ENCODE measurements at places on chromosomes 7 and 10.

DNA sequence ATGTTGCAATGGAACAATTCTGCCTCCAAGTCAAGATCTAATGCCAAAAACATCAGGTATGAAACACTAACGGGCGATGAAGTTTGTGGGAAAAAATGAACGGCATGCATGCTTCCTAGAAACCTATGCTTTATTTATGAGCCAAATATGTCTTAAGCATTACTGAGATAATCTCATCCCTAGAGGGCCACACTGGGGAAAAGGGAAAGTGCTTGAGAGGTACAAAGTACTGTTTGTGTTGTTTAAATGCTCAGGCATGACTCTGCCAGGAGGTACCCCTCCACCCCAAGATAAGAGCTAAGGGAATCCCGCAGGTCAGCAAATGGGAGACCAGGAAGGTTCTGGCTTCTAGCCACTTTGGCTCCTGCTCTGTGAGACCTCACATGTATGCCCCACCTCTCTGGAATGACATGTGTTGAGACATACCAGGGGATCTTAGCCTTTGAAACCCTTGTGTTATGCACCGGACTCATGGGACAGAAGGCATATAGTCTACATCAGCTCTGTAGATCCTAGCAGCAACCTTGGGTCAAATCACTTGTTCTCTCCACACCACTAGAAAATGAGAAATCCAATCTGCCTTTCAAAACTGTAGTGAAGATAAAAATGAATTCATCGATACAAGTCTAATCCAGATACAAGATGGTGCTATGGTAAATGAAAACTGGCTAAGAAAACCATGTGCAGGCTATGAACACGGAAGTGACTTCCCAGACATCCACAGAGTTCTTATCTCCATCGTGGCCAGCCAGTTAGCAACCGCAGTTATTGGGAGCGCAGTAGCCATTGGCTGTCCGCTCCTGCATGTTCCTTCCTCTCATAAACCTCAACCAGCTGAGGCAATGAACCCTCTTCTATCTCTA lies 61.0 kb downstream of the CREB3L2 start:
- no peak for DNase-seq

DNA sequence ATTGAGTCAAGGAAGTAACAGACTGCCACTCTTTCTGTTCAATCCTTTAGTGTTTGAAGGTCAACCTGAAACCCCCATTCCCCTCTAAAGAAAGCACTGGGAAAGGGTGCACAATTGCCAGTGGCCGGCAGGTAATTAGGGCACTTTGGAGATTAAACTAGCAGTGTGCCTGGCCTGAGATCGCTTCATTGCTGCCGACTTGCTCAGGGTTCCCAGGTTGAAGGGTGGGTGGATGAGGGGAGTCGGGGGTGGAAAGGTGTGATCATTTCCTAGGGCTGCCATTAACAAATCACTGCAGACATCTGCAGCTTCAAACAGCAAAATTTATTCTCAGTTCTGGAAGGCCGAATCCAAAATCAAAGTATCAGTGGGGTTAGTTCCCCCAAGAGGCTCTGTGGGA lies 16.3 kb upstream of the BTBD16 start:
- DNase-seq, result no peak

- no peak for DNase-seq
Observed at GRCh38 chr7:15863951-15864625, 177.6 kb upstream of the MEOX2 start.

DNA sequence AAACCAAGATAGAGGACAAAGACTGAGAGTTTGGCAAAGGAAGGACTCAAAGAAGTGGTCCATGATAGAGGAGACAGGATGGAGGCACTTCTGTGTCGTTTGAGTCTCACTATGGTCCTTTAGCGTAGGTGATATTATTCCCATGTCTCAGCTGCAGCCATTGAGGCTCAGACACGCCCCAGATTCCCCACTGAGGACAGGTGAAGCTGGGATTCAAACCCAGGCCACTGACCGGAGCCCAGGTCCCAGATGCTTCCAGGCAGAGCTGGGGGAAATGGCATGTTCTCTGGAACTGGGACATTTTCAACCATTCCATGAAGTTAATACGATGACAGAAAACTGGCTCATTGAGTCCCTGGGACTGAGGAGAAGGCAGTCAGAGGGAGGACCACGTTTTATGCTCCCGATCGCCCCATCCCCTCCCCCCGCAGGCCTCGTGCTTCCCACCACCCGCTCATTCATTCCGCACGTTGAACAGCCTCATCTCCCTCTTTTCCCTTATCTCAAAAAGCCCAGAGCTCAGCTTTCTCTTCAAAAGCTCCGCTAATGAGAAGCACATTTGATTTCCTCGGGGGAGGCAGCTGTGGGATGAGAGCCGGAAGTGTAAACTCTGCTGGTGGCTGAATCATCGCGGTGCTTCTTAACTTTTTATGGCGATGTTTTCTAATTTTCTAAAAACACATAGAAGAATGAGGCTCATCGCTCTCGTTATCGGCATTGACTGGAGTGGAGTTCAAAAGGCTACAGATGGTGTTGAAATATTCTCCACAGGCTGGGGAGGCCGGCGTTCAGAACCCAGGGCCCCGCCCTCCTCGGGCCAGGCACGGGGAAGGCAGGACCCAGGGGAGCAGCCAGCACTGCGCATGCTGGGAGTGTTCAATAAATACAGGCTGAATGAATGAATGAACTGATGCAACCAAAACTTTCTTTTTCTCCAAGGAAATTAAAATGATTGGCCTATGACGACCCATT lies 64.0 kb downstream of the OAT start:
- no peak for DNase-seq

- DNase-seq, result no peak
Observed at GRCh38 chr7:70498232-70498992, 633.5 kb upstream of the GALNT17 start.

- no peak for DNase-seq
Observed at GRCh38 chr7:122315507-122316466, 11.2 kb upstream of the FEZF1 start.
